ENCODE measurements at places on chromosomes 16 and 17. TPM values are rescaled to one million over a fixed set of nuclear protein-coding genes. Genes with fewer than 3 reads are reported as not detected.

DNA sequence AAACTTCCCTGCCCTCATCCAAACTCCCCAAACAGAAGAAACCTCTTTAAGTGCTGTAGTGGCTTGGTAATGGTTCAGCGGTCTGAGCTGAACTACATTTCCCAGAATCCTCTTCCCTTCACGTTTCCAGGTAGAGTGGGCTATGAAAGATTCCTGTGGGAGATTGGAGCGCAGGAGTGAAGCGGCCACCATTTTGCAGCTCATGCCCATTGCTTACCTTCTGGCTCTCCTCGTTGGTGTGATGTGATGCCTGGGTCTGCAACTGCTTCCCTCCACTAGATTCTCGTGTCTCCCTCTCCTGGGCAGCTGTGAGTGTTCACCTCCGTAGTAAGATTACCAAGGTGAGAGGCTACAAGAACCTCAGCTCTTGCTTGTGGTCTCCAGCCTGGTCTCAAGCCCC, 82.1 kb downstream of the GPR139 start:
- peak; percentile 49 for DNase-seq

GRCh38 chr16:72182976-72183375, 11.0 kb upstream of the PMFBP1 start:
- no peak for DNase-seq

CDK3 gene
- total RNA-seq = 7.4 TPM

SLC47A1 gene
- 2.2 TPM for total RNA-seq

Data from H1 (cell line).